ENCODE measurements at places on chromosomes 7 and 10.

DNA sequence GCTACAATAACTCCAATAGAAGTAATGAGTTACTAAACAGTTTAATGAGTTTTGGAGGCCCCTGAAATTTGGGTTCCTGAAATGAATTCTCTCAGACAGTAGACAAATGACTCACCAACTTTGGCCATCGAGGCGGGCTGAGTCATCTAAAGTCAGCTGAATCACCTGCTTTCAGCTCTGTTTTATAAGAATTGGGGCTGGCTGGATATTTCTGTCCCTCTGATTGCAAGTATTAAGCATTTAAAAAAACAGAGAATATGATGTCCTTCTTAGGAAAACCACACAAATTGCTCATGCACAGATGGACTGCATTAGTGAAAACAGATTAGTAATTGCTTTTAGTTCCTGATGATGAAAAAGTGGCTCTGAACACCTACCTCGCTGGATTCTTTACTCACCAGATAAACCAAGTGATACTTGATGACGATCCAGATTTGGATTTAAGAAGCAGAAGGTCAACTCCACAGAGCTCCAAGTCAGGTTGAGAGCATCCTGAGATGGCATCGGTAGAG, 59.1 kb downstream of the ZNF365 start:
- H3K27ac ChIP-seq: no peak overlapping the region
- peaks cover 1% of the 10 kb centered on the region for H3K36me3 ChIP-seq
- H3K27me3 ChIP-seq: peaks cover 10% of the 10 kb centered on the region

DNA sequence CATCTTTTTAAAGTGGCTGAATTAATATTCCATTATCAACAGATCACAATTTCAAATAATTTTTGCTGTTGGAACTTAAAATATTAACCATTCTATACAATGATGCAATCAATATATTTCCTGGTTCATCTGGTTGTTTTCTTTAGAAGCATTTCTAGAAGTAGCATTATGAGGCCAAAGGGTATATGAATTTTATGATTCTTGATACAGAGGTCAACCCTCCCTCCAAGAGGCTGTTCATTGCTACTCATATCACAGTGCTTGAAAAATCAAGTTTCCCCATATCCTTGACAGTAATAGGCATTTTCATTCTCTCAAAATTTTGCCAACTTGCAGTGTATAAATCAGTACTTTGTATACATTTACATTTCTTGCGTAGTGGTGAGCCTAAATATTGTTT, 312.6 kb downstream of the BMPER start:
- no peak overlapping the region for H3K27ac ChIP-seq
- no peaks in the 10 kb centered on the region for H3K36me3 ChIP-seq

GRCh38 chr7:157309988-157310668, 26.7 kb upstream of the DNAJB6 start:
- peak overlapping the region; percentile 41 for H3K27ac ChIP-seq
- no peak overlapping the region for H3K4me3 ChIP-seq
- no peaks in the 10 kb centered on the region for H3K27me3 ChIP-seq
- H3K36me3 ChIP-seq: no peaks in the 10 kb centered on the region
- no peak for DNase-seq

- peak overlapping the region; percentile 78 for H3K4me3 ChIP-seq
- DNase-seq: peak; percentile 21
- no peaks in the 10 kb centered on the region for H3K36me3 ChIP-seq
- peak overlapping the region; percentile 86 for H3K27ac ChIP-seq
- peaks cover 3% of the 10 kb centered on the region for H3K27me3 ChIP-seq
These were observed 54.6 kb downstream of the CPVL start for GRCh38 chr7:29091715-29092114.

DNA sequence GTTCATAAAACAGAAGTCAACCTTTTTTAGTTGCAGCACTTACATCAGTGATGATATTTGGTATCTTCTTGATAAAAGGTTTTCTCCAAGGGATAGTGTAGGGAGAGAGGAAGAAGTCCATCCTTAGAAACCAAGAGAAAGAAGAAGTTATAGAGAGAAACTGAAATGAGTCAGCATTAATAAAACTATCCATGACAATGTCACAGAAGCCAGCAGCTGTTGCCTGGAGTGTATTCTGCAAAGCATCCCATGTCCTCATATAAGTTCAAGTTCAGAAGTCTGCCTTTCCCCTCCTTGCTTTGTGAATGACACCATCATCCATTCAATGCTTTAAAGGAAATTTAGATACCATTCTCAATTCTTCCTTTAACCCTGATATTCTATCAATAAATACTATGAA, 14.4 kb upstream of the COL1A2 start:
- no peak for DNase-seq
- no peaks in the 10 kb centered on the region for H3K4me1 ChIP-seq
- H3K27ac ChIP-seq: no peak overlapping the region
- no peaks in the 10 kb centered on the region for H3K36me3 ChIP-seq
- no peak overlapping the region for H3K4me3 ChIP-seq

DNA sequence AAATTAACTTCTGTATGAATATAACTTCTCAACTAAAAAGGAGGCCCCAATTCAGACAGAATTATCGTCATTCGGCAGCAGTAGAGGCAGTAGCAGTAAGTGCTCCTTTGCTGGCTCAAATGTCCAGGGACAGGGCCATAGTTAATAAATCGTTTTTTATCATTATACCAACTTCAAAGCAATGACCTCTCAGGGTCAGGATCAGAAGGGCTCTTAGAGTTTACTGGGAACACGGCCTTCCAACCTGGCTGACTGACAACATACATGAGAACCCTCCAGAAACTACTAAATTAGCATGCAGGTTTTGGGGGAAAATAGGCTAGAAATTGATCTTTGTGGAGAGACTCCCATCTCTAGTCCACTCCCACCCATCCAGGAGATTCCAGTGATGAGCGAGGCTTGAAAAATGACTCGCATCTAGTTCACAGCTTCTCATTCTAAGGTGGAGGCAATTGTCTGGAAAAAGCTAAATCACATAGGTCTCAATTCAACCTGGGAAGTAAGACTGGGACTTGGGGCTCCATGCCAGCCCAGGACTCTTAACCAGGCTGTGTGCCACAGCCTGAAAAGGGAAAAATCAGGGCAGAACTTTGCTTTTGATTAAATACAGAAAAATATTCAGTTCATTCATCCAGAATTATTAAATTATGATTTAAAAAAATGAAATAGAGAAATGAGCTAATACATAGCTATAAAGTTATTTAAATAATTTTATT, 84.6 kb downstream of the ABLIM1 start:
- H3K27me3 ChIP-seq: no peaks in the 10 kb centered on the region
- H3K4me3 ChIP-seq: no peak overlapping the region
- DNase-seq: no peak
- H3K27ac ChIP-seq: no peak overlapping the region
- H3K36me3 ChIP-seq: no peaks in the 10 kb centered on the region
- H3K4me1 ChIP-seq: no peaks in the 10 kb centered on the region

- peaks cover 10% of the 10 kb centered on the region for H3K4me1 ChIP-seq
- peaks cover 2% of the 10 kb centered on the region for H3K36me3 ChIP-seq
These were observed 50.1 kb downstream of the PDGFA start for GRCh38 chr7:469563-469961.

DNA sequence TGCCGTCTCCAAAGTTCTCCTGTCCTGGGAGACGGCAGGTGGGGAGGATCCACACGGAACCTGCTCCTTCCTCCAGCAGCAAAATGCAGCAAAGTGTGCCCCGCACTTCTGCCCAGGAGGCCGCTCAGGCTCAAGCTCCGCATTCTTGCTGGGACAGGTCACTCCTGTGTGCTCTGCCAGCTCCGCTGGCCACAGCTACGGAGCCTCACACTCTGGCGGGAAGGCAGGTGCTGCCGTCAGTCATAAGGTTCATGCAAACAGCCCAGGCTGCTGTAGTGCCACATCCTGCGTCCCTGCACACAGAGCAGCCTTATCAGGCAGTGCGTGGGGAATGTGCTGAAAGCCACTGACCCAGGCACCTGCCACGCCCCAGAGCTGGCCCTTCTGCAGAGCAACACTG, 22.4 kb downstream of the ADGRA1 start:
- no peak overlapping the region for H3K4me3 ChIP-seq
- no peak overlapping the region for H3K27ac ChIP-seq
- no peaks in the 10 kb centered on the region for H3K4me1 ChIP-seq
- DNase-seq: no peak
- no peaks in the 10 kb centered on the region for H3K36me3 ChIP-seq
- peaks cover 3% of the 10 kb centered on the region for H3K27me3 ChIP-seq

- no peak overlapping the region for H3K27ac ChIP-seq
- no peak overlapping the region for H3K4me3 ChIP-seq
- no peaks in the 10 kb centered on the region for H3K36me3 ChIP-seq
- H3K4me1 ChIP-seq: peaks cover 83% of the 10 kb centered on the region
- no peaks in the 10 kb centered on the region for H3K27me3 ChIP-seq
These were observed 31.7 kb upstream of the IKZF1 start for GRCh38 chr7:50272808-50273207.

DNA sequence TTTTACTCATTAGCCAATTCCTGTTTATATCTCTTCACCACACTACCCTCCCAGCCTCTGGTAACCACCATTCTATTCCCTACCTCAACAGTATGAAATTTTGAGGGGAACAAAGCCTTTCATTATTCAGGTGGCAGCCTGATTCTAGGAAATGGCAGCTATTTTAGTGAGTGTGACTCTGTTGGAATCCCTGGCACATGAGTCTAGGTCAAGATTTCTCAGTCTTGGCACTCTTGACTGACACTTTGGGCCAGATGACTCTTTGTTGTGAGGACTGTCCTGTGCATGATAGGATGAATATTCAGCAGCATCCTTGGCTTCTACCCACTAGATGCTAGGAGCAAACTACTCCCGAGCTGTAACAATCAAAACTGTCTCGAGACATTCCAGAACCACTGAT, 322.8 kb upstream of the PHYHIPL start:
- no peak overlapping the region for H3K27ac ChIP-seq
- no peaks in the 10 kb centered on the region for H3K4me1 ChIP-seq
- H3K4me3 ChIP-seq: no peak overlapping the region

GRCh38 chr7:33815336-33815735, 90.0 kb upstream of the BMPER start:
- no peaks in the 10 kb centered on the region for H3K27me3 ChIP-seq
- no peak for DNase-seq
- H3K4me3 ChIP-seq: no peak overlapping the region
- no peaks in the 10 kb centered on the region for H3K36me3 ChIP-seq
- no peaks in the 10 kb centered on the region for H3K4me1 ChIP-seq

DNA sequence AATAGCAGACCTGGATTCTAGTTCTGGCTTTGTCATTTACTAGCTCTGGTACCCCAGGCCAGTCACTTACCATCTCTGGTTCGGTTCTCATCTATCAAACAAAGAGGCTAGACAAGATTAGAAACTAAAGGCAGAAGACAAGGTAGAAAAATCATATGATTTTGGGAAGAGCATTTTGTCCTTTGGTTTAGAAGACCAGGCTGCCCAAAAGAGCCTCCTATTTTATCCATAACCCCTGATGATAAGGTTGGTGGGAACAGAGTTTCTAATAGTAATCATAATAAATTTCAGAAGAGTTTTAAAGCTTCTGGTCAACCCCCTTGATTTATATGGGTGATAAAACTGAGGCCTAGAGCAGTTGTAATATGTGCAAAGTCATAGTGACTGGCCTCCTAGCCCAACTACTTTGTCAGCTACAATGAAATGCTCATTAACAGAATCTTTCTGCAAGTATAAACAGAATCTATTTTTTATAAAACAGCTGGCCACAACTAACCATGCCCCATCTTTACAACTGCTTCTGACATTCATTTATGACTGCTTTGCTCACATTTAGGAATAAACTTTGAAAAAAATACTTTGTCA, 23.4 kb downstream of the COX15 start:
- H3K4me3 ChIP-seq: no peak overlapping the region
- H3K27me3 ChIP-seq: no peaks in the 10 kb centered on the region
- H3K36me3 ChIP-seq: peaks cover 7% of the 10 kb centered on the region
- no peak overlapping the region for H3K27ac ChIP-seq

GRCh38 chr10:790821-791551, 101.5 kb upstream of the DIP2C start:
- H3K27ac ChIP-seq: no peak overlapping the region
- peaks cover 2% of the 10 kb centered on the region for H3K4me1 ChIP-seq
- no peaks in the 10 kb centered on the region for H3K36me3 ChIP-seq

DNA sequence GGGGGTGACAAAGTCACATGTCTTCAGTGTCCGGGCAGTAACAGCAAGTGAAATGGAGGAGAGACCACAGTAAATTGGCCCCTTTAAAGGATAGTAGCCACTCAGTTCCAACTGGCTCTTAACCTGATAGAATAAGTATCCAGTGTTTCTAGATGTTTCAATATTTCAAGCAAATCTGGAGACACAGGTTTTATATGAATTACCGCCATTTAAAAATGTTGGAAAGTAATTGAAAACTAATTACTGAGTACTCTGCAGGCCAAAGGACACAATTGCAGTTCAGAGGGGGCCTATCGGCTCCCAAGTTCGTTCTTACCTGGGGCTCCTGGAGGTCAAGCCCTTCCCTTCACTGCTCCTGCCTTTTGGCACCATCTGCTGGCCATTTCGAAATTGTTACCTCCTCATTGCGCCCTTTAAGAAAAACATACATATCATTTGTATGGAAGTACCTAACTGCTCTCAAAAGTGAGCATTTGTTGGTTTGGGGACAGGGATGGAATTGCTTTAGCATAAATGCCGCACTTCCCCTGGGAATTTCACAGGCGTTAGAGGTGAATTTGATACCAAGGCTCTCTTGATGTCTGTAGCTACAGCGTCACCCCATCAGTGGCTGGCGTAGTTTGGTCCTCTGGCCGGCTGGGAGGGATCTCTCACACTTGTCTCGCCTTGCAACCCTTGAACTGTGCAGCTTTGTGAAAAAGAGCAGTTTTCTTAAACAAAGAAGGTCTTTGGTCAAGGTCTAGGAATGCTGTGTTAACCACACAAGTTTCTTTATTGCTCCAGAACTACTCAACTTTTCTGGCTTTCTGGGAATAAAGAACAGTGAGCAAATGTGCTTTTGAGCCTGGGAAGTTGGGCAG, 220.0 kb downstream of the ARHGAP21 start:
- peak; percentile 58 for DNase-seq
- no peaks in the 10 kb centered on the region for H3K4me1 ChIP-seq
- no peak overlapping the region for H3K4me3 ChIP-seq
- no peak overlapping the region for H3K27ac ChIP-seq

- no peaks in the 10 kb centered on the region for H3K36me3 ChIP-seq
- no peak for DNase-seq
- H3K27ac ChIP-seq: no peak overlapping the region
These were observed 330.3 kb upstream of the ZNF32 start for GRCh38 chr10:43978936-43979335.

DNA sequence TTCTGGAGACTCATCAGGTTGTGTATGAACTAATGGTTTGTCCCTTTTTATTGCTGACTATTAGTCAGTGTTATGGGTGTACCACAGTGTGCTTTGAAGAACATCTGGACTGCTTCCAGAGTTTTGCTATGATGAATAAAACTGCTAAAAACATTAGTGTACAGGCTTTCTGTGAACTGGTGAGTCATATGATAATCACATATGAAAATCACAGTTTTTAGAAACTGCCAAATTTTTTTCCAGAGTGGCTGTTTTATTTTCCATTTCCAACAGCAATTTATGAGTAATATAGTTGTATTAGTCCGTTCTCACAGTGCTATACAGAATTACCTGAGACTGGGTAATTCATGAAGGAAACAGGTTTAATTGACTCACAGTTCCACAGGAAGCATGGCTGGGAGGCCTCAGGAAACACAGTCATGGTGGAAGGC, 281.2 kb upstream of the VSTM2A start:
- no peak overlapping the region for H3K27ac ChIP-seq
- H3K36me3 ChIP-seq: no peaks in the 10 kb centered on the region
- H3K27me3 ChIP-seq: no peaks in the 10 kb centered on the region

- no peaks in the 10 kb centered on the region for H3K36me3 ChIP-seq
- H3K27ac ChIP-seq: no peak overlapping the region
- DNase-seq: no peak
These were observed 31.1 kb downstream of the CCDC172 start for GRCh38 chr10:116355341-116355740.

GRCh38 chr10:76333796-76334195, 902.4 kb downstream of the LRMDA start:
- no peak overlapping the region for H3K4me3 ChIP-seq

GRCh38 chr7:137846827-137847567, at the start of gene DGKI:
DGKI (minus strand) TSS chr7:137846974.
- DNase-seq: no peak
- peak within 1 kb of the TSS; percentile 55 for H3K4me3 ChIP-seq
- H3K27me3 ChIP-seq: peaks cover 54% of the 10 kb centered on the region

All from activated naive CD4-positive, alpha-beta T cell treated with anti-CD3 and anti-CD28 coated beads for 36 hours (primary cell).